ENCODE measurements at places on chromosomes 13 and 19.

DNA sequence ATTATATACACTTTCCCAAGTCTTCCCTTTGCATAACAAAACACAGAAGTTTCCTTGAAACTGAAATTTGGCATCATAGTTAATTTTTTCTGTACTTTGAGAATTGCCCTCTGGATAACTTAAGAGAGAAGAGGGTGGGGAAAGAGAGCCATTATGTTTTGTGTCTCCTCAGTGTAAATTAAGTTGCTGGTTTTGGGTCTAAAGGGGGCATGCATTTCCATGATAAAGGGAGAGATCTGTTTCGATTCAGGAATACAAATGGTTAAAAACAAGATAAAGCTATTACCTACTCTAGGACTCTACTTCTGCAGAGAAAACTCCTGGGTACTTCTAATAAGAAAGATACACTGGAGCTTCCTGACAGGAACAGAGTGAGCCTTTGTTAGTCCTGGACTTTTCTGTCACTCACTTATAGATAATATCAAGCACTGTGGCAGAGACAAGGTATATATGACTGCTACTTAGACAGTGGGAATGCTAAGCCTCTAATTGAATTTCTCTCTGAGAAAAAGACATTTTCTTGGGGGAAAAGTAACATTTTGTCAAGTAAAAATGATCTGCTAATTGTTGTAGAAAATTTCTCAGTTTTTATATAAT is 142.8 kb upstream of the PCDH9 start:
- no peak for DNase-seq

GRCh38 chr19:55694241-55694655 is 19.2 kb downstream of the EPN1 start:
- no peak for DNase-seq

- DNase-seq, result no peak
Measured at GRCh38 chr13:114127473-114128347, 4.7 kb downstream of the RASA3 start.

GRCh38 chr19:49458567-49458903 is 5.5 kb downstream of the ALDH16A1 start:
- no peak for DNase-seq

- no peak for DNase-seq
Measured at GRCh38 chr19:45954156-45954555, 19.5 kb downstream of the NOVA2 start.

- DNase-seq, result peak; percentile 89
Measured at GRCh38 chr19:17156947-17157302, 58.2 kb upstream of the USE1 start.

DNA sequence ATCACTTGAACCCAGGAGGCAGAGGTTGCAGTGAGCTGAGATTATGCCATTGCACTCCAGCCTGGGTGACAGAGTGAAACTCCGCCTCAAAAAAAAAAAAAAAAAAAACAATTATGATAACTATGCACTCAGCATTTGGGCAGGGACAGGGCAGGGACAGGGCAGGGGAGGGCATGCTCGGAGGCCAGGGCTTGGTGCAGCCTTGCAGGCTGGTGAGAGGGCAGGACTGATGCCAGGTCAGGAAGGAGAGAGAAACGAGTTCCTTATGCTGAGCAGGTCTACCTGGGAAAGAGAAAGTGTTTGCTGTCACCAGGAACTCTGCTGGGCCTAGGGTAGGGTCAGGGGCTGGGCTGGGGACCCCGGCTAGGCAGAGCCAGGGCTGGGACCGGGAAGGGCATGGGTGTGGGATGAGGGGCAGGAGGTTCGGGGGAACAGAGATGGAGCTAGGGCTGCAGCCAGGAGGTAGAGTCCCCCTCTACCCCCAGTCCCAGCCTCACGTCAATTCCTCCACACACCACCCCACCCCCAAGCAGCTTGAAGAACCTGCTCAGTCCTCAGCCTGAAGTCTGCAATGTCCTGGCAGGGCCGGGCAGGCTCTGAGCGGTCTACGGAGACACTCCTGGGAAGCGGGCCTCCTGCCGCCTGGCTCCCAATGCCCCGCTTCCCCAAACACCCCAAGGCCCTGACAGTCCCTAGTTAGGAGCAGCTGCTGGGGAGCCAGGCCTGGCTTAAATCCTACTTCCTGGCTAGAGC is 2.8 kb downstream of the FXYD3 start:
- no peak for DNase-seq

- no peak for DNase-seq
Measured at GRCh38 chr13:58906329-58907007, 1257.3 kb downstream of the DIAPH3 start.

GRCh38 chr13:97627566-97627965 is 193.6 kb downstream of the RAP2A start:
- DNase-seq, result no peak

GRCh38 chr19:18969931-18970659 is 29.1 kb upstream of the HOMER3 start:
- no peak for DNase-seq
